ENCODE measurements at places on chromosomes 13 and 19.

DNA sequence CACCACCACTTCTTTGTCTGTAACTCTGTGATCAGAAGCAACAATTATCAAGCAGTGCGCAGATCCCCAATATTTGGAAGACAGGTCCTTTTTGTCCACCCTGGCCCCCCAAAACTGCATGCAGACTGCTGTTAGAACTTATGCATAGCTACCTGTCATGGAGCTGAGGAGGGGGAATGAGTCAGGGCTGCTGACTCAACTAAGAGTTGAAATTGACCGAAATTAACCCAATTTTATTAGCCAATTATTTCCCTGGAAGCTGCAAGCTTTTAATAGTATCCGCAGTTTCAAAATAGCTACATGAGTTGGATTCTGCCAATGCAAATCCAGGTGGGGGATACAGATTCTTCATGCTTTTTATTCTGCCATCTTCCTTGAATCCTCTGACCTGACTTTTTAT, 14.0 kb upstream of the ZNF491 start:
- DNase-seq: no peak

DNA sequence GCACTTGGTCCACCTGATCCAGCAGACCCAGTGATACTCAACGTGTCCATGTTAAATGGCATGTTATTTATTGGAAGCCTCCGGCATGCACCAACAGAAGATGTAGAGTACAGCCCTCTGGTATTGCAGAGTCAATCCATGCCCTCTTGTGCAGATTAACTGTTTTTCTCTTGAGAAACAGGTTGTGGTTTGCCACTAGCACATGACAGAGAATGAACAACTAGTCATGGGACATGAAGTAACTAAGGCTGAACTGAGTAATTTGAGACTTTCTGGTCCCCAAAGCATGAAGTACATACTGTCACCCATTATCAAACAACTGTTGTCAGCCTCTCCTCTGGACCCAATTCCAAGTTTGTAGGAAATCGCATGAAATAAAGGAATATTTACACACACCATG, 3.2 kb downstream of the ZNF562 start:
- DNase-seq: no peak

- DNase-seq: peak; percentile 32
Observed at GRCh38 chr13:50593207-50593606, 250.3 kb downstream of the DLEU7 start.

GRCh38 chr19:6021878-6022569, 44.1 kb upstream of the RANBP3 start:
- peak; percentile 78 for DNase-seq

- no peak for DNase-seq
Observed at GRCh38 chr13:95865080-95865615, 188.1 kb downstream of the UGGT2 start.

DNA sequence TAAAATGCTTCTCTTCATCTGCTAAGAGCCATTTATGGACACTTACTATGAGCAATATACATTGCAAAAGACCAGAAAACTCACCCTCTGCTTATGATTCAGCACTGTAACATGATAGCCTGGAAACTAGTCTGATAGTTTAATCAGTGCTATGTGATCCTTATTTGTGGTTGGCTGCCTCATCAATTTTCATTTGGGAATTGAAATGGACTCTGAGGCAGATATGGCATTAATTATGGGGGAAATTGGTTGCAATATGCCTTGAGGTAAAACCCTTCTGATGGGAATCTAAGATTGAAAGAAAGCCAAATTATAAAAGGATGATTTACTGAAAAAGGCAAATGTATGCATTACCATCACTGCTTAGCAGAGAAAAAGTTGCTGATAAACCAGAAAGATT, 33.5 kb downstream of the FAM216B start:
- peak; percentile 88 for DNase-seq

DNA sequence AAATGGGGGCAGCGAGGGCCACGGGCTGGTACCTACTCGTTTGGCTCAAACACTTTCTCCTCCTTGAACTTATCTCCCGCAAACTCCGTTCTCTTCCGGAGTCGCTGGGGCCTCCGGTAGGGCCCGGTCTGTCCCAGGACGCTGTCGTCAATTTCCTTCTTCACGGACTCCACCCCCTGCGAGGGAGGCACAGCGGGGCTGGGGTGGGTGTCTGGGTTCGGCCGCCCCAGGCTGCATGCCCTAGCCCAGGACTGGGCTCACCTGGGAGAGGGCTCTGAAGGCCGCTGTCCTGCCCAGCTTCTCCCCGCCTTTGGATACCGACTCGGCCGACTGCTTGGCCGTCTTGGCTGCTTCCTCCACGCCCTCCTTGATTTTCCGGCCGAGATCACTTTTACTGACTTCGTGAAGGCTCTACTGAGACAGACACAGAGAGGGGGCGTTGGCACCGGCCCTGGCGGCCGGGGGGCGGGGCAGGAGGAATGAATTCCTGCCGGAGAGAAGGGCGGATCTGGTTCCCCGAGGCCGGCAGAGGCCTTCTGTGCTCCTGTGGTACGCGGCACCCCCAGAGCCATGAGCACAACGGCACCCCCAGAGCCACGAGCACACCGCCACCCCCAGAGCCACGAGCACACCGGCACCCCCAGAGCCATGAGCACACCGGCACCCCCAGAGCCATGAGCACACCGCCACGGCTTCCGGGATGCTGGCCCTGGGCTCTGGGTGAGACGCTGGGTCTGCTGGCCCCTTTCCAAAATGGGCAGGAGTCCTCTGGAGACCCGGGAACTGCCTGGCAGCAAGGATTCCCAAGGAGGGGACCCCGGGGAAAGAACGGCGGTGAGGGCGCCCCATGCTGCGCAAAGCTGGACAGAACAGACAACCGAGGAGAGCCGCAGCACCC, 8.1 kb upstream of the CTXN1 start:
- DNase-seq: no peak

- DNase-seq: peak; percentile 58
Observed at GRCh38 chr19:9917321-9917720, 19.0 kb downstream of the OLFM2 start.

- peak; percentile 96 for DNase-seq
Observed at GRCh38 chr13:75537401-75538365, at the start of gene COMMD6. Gene COMMD6 (minus strand): TSS chr13:75537841. CDS start chr13:75537805, 36 bp downstream.

DNA sequence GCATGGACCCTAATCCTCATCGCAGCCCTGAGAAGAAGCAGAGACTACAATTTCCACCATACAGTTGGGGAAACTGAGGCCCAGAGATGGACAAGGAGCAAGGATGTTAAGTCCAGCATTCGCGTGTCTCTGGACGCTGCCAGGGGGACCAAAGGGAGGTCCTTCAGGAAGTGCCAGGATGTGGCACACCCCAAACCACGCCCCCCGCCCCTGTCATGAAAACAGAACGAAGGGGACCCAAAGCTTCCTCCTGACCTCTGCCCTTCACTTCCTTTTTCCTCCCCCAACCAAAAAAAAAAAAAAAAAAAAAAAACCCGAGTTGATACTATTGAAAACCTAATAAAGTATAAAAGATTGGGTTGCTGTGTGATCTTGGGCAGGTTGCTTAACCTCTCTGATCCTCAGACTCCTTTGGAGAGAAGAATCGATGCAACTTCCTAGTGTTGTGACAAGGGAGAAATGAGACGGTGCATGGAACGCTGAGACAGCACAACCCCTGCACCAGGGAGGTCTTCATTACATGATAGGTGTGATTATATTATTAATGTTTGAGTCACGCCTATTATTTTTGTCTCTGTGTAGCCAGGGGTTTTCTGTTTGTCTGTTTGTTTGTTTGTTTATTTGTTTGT, 2.7 kb upstream of the ZBTB7A start:
- DNase-seq: no peak

GRCh38 chr13:60583196-60583888, 186.3 kb downstream of the TDRD3 start:
- DNase-seq: peak; percentile 83

DNA sequence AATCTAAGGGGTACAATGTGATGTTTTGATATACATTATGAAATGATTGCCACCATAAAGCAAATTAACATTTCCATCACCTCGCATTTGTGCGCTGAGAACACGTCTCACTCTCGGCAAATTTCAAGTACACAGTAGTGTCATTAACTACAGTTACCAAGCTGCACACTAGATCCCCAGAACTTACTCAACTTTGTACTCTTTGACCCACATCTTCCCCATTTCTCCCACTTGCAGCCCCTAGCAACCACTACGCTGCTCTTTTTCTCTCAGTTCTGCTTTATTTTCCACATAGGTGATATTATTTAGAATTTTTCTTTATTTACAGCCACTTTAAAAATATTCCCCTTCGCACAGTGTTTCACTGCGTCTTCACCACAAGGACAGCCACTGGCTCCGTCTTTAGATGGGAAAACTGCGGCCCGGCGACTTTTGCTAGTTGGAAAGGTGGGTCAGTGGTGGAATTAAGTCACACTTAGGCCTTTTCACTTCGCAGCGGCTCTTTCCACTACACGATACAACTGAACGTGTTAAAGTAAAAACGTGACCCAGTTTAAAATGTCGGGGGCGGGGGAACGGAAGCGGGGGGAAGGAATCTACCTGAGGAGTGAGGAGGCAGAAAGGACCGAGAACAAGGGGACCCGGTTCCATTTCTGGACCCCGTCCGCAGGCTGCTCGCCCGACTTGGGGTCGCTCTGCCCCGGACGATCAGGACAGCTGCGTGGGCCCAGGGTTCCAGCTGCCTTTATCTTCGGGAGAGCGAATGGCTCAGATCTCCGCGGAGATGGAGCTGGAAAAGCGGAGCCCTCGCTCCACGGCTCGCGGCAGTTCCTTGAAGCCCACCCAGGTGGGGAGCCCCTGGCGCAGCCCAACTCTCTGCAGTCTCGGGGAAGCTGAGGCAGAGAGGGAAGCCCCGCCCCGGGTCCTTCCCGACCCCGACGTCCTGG, 486.1 kb downstream of the UQCRFS1 start:
- no peak for DNase-seq

DNA sequence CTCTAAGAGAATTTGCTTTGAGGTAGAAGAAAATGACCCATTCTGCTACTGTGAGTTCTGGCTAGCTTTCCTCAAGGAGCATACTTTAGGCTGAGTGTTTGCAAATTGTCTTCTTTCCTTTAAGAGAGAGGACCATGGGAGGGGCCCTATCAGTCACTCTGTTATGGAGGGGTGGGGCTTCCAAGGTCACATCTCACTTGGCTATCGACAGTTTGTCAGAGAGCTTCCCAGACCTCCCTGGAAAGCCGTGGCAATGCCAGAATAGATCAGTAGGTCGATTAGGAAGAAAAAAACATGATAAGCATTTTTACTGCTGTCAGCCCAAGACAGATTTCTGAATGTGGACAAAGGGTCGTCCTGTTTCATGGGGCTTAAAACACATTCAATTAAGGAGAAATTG, 93.3 kb downstream of the OXGR1 start:
- DNase-seq: no peak

- no peak for DNase-seq
Observed at GRCh38 chr13:55727683-55728082, 1413.0 kb upstream of the PRR20A start.

DNA sequence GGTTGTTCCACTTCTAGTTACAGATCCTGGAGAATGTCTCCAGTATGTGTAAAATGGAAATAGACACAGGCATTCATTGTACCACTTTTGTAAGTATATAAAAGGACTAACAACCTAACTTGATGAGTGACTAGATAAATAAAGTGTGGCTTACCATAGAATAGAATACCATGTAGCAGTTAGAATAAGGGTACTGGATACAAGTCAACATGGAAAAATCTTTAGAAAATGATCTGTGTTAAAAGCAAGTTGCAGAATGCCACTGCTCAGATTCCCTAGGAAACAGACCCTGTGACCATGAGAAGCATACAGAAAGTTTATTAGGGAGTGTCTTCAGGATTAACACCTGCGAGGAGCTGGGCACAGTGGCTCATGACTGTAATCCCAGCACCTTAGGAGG, 25.9 kb upstream of the RNASEH2B start:
- no peak for DNase-seq

DNA sequence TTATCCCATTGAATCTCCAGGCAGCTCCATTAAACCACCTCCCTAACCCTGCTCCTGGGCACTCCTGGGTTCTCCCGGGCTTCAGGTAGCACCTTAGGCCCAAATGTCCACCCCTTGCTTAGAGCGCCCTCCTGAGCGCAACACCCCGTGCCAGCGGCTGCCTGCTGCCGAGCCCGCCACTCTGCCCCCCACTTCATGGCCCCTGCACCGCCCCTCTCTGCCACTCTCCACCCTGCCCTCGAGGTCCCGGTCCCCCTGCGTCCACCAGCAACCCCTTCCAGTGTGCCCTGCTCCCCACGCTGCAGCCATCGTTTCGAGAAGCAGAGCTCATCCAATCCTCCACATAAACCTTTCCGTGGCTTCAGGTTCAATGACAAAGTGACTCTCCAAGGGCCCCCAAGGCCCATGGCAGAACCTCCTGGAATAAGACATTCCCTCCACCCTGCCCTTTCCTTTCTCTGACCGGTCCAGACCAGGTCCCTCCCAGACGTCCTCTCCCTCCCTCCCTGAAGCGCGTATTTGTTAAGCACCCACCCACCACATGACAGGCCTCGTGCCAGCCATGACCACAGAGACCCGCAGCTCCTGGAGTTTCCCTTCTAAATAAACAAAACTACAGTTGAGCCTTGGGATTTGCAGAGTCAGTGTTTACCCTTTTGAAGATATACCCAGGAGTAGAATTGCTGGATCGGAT, 66.6 kb downstream of the ARHGEF18 start:
- peak; percentile 29 for DNase-seq
